ENCODE measurements at places on chromosomes 7 and 10. TPM values are rescaled to one million over a fixed set of nuclear protein-coding genes. Genes with fewer than 3 reads are reported as not detected.

- DNase-seq = no peak
These were observed 185.6 kb downstream of the ANK3 start for GRCh38 chr10:60203993-60204618.

GRCh38 chr7:141012696-141013344, 1.9 kb downstream of the MRPS33 start:
- DNase-seq = no peak

- DNase-seq = no peak
These were observed 25.6 kb downstream of the ADRA2A start for GRCh38 chr10:111102359-111102837.

The FOXI2 gene
- not detected for total RNA-seq

- no peak for DNase-seq
These were observed 81.3 kb downstream of the PRKCQ start for GRCh38 chr10:6498771-6499170.

- DNase-seq = no peak
These were observed 369.6 kb downstream of the FRMD4A start for GRCh38 chr10:13961097-13961496.

The DKK1 gene
- total RNA-seq = 3.7 TPM

The SSBP1 gene
- 102 TPM for total RNA-seq

DNA sequence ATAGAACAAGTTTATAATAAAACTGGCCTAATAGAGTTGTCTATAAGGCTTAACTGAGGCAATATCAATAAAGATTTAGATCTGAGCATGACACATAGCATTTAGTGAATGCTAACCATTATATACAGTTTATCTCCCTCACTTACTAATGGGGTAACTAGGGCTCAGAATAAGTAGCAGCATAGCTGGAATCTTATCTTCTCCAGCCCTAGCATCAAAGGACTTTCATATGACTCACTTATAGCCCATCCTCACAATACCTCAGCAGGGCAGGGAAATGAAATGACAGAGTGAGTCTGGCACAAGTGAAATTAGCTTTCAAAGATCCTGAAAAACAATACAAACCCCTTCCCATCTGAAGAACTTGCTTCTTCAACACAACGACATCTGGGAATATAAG, 362.9 kb downstream of the KIF20B start:
- DNase-seq = no peak

- DNase-seq = no peak
These were observed 181.3 kb downstream of the CDK14 start for GRCh38 chr7:90777465-90777864.

The GALNT17 gene
- total RNA-seq = 4.0 TPM

GRCh38 chr7:120677535-120677934, 180.4 kb downstream of the TSPAN12 start:
- no peak for DNase-seq

GRCh38 chr10:62185919-62186692, 82.5 kb downstream of the RTKN2 start:
- DNase-seq = no peak

- DNase-seq = peak; percentile 68
These were observed 24.8 kb upstream of the EIF5AL1 start for GRCh38 chr10:79487296-79488194.

DNA sequence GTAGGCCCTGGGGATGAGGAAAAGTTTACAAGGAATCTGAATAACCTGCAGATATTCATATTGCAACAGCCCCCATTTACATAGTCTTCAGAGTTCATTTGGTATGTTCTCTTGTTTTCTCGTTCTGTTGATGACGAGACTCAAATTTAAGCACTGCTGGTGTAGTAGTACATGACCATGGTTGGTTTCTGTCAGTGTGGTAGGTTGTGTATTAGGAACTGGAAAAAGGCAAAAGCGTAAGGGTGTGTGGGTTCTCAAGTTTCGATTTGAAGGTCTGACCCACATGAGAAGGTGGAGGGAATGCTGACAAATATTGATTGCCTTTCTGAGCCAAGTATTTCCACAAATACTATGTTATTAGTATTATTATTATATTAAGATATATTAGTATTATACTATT, 151.7 kb downstream of the AUTS2 start:
- DNase-seq = no peak

GRCh38 chr10:120998251-120998650, 147.1 kb downstream of the WDR11 start:
- no peak for DNase-seq

The ELFN1 gene
- total RNA-seq = 15.3 TPM

GRCh38 chr10:84298057-84298456, 30.3 kb upstream of the CCSER2 start:
- DNase-seq = no peak

- peak; percentile 82 for DNase-seq
These were observed 3.8 kb upstream of the IL6 start for GRCh38 chr7:22723181-22723601.
